Cortex of kidney (tissue), 1 donor: ENCODE measurements at places on chromosomes 7 and 10.

DNA sequence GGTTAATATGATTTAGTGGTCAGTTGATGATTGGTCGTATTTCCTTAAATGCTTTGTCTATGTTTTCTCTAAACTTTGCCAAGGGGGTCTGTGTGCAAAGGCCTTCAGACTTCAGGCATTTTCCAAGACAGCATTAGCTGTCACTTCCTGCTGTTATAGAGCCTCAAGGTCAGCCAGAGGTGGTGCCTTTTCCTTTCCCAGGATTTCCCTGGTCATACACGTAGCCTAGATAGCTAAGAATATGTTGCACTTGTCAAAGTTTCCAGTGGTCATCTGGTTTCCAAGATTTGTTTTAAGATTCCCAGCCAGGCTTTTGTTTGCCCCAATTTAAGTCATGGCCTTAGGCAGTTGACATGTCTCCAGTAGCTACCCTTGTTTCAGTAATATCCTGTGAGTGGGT, 133.2 kb upstream of the IGFBP3 start:
- no peak for DNase-seq

DNA sequence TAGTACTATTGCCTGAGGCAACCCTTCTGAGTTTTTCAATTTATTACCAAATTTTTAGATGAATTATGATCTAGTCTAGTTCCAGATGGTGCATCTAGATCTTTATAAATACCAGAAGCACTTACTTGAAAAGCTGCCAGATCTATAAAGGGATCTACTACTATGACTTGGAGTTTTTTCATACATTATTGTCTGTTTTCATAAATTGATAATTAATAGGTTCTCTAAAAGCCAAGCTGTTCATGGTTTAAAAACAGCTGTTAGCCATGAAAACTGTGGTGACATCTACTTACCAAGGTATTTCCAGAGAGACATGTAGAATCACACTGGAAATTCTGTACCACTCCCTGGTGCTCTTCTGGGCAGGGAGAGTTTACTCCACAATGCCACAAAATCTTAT, 786.5 kb upstream of the C7orf33 start:
- no peak for DNase-seq

DNA sequence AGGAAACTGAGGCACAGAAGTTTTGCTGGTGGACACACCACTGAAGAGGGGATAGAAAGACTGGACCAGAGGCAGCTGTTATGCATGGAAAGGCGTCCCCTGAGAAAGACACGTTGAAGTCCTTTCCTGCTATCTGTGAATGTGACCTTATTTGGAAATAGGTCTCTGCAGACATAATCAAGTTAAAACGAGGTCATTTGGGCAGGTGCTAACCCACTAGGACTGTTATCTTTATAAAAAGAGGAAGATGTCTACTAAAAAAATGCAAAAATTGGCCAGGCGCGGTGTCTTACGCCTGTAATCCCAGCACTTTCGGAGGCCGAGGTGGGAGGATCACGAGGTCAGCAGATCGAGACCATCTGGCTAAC, 31.6 kb downstream of the ELMO1 start:
- DNase-seq, result no peak

DNA sequence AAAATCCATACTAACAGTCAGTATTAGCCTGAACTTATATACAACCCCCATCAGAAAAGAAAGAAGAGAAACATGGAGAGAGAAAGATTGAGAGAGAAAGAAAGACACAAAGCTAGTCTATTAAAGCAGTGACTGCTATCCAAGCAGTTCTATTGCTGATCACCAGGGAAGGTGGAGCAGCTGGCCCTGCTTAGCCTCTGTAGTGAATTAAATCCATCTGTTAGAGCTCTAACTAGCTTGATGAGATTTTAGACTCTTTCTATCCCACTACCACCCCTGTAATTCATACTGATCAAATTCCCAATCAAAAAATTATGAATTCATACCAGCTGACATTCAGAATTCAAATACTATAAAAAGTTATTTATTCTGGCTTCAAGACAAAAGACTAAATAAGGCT, 486.0 kb upstream of the LRRN3 start:
- no peak for DNase-seq

DNA sequence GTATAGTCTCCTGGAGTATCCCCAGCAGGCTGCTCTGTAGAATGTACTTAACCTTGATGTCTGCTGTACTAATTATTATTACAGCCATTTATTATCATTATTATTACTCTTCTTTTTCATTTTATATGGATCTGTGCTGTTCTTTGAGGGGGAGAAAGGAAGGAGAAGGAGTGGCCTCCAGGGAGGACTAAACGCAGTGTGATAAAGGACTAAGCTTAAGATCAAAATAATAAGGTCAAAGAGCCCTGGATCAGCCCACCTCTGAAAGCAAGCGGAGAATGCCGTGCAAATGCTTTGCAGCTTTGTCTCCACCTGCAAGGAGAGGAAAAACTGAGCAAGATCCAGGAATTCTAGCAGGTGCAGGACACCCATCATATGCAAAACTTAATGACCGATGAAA, 65.3 kb downstream of the RELN start:
- DNase-seq, result no peak

DNA sequence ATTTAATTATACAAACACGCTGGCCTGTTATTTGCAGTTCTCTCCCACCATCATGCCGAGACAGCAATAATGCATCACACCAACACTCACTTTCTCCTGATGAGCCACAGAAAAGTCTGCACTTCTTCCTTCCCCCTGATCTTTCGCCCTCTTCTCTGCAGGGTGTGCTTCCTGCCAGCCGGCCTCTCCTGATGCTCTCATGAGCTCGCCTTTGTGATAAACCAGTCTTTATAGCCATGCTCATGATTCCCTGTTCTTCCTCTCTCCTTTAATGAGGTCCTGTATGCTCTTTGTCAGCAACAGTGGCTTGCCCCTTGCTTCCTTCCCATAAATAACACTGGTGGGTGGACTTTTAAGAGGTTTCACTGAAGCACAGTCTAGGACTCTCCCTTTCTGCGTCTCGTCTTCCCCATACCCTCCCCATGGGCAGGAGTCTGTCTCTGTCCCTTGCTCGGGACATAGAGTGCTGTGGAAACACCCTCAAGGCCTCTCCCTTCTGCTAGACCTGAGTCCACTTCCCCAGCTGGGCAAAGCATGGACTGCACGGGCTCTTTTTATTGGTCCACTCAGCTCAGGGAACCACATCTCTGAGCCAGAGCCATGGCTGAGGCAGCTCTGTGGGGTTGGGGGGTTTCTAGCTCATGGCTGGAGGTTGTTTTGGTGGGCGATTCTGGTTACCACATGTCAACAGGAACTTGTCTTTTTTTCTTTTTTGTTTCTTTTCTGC, 133.9 kb downstream of the C10orf105 start:
- DNase-seq, result no peak

DNA sequence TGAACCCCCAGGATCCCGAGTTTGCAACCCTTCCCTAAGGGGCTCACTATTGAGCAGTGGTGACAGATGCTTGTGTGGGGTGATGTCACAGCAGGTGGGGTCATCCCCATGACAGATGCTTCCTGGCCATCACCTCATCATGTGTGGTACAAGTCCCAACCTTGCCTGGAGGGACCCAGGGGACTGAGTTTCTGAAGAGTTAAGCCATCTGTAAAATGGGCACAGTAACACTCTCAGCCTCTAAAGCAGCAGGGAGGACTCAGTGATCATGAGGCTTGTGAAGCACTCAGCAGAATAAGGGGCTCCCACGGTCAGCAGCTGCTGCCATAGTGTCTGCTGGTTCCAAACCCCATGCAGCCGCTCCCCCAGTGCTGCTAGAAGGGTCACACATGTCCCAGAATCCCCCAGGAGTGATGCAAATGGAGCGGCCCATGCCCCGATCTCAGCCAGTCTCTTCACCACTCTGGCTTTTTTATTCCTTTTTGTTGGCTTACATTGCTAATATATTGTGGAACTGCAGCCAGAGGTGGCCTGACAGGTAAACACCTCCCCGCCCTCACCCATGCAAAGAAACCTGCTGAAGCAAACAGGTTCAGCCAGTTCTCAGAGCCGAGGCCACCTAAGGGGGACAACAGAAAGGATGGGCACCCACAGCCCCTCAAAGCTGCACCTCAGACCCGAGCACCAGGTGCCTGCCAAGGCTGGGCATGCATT, 102.1 kb upstream of the PDGFA start:
- DNase-seq, result no peak

- DNase-seq, result no peak
Observed at GRCh38 chr10:33421789-33422462, 87.5 kb upstream of the NRP1 start.

DNA sequence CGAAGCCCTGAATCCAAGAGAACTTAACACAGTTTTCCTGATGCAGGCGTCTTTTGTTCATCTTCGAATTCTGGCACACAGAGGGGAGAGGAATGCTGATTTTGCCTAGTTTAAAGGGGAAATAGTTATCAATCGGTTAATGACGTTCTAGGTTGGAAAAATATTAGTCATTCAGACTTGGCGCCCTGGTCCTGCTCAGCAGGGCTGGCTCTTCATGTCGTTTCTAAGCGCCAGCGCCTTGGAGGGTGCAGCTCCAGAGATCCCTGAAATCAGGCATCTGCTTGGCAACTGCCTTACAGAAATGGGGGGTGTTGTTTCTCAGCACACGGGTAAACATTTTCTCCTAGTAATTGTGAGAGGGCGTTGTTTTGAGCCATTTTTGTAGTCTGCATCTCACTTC, 1.3 kb upstream of the PRTFDC1 start:
- no peak for DNase-seq

DNA sequence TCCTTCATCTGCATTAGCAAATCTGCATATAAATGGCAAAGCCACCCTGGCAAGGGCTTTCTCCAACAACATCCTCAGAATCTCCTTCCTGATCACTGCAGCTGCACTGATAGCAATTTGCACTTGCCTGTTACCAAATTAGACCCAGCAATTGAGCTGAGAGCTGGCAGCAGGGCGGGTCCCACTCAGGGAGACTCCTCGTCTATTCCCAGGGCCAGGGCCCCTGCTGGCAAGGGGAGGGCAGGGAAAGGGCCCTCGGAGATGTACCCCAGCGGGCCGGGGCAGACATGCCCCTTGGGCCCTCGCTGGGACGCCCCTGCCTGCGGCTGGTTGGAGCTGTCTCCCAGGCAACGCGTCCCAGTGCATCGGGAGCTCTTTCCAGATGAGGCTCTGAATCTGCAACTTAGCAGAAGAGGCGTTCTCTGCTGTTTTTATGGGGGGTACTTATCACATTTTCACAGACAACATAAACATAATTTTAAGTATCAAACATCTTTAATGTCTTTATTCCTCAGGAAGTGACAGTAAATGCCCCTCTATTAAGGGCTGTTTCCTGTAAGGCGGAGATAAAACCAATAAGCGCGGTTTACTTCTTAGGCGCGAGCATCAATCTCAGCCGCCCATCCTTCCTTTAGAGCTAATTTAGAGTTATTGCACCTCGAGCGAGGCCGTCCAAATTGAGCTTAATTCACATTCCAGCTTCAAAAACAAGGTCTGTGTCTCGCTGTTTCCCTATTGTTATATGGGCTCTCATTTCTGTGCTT, 249.0 kb upstream of the PPP2R2D start:
- no peak for DNase-seq

- no peak for DNase-seq
Observed at GRCh38 chr7:25521236-25521635, 292.9 kb upstream of the NPVF start.

DNA sequence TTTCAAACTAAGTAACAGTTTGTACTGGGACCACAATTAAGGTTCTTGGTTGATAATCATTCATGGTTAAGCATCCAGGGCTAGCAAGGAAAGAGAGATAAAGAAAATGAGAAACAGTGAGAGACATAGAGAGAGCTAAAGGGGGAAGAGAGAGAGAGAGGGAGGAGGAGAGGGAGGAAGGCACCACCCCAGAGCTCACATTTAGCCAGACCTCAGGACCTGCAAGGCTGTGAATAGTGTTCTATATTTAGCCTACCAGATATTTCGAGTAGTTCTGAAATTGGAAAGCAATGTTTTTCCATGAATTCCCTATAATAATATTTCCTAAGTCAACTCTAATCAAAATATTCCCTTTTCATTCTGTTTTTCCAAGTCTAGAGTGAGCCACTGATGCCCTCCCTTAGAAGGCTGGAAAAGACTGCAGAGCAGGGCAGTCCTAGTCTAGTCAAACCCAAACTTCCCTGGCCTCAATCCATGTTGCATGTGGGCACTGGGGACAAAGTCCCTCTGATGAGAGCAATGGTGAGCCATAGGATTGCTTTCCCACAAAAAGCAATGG, 119.4 kb upstream of the INHBA start:
- DNase-seq, result no peak

DNA sequence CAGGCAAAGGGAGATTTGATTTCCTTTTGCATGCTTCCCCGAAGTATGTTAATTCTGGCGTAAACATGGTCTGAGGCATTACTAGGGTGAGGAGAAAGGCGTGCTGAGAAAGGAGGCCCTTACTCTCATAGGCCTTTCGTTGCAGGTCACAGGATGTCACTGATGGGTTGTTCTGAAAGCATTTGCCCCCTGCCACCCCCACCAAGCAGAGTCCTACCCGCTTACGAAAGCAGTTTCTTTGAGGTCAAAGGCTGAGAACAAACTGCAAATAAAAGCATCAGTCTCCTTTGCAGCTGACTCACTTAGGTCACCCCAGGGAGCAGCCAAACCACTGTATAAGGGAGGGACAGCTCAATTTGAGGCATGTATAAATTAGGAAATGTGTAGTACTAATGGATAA, 57.1 kb downstream of the BPGM start:
- DNase-seq, result no peak

DNA sequence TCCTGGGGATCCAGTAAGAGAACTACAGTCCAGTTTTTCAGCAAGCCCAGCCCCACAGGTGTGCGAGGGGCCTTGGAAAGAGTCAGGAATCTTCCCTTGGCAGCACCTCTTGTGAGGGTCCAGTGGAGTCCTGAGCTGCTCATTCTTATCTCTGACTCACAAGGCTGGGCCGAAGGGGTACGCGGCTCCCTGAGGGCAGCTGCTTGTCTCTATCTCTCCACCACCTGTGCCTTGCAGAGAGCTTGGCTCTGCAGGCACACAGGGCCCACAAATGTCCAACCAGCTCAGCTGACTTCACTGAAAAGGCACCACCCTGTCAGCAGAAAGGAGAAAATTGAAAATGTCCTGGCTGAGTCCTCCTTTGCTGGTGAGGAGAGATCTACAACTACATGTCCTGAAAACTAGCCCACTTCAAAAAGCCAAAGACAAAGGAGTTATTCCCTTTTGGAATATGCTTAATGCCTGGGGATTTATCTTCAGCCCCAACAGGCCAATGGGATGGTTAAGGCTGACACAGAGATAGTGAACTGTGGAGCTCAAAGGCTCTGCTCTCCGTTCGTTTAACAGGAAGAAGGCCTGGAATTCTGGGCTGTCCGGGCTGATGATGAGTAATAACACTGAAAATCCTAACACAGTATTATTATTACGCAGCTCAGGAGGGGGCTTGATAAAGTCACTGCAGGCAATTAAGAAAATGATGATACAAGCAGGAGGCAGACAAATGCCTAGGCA, 23.4 kb downstream of the UROS start:
- no peak for DNase-seq
